ENCODE measurements at places on chromosomes 1 and 21.

- no peak for DNase-seq
Measured at GRCh38 chr1:51313268-51313852, 17.0 kb downstream of the TTC39A start.

DNA sequence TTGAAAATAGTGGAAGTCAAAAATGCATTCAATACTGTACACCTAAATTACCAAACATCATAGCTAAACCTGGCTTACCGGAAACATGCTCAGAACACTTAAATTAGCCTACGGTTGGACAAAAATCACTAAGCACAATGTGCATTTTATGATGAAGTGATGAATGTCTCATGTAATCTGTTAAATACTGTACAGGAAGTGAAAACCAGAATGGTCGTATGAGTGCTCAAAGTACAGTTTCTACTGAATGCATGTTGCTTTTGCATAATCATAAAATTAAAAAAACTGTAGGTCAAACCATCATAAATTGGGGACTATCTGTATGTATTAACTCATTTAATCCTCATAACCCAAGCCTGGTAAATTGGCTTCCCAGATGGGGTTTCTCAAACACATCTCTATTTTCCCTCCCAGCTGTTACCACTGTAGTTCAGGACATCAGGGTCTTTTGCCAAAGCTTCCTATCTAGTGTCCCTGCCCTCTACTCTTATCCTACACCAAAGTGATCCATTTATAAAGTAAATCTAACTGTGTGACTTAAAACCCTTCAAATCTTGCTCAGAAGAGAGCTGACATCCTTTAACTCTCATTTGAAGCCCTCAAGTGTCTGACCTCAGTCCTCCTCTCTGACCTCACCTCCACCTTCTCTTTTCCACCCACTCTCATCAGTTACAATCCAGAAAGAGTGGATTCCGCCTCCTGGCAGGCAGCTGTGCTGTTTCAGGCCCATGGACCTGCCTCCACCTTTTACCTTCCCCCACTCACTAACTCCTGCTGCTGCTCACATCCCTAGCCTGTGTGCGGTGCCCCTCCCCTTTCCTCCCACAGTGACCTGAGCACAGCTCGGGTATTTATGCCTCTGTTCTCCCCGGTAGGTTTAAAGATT, 356.4 kb upstream of the ST6GALNAC5 start:
- DNase-seq = no peak

GRCh38 chr1:89842567-89843272, 21.9 kb downstream of the LRRC8D start:
- DNase-seq = no peak

DNA sequence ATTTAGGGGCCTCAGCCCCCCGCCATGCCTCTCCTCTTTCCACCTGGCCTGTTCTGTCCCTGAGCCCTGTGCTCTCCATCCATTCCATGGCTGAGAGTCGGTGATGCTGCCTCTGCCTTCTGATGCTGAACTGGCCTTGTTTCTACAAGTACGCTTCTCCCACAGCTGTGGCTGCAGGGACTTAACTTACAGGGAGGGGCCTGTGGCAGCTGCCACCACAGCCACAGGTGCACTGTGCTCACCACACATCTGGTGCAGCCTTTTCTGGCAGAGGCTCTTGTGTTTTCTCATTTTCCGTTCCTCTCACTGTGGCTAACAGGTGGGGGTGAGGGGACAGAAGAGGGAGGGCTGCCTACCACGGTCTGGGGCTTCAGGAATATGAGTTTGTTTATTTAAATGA, 4.2 kb downstream of the FMO1 start:
- no peak for DNase-seq

DNA sequence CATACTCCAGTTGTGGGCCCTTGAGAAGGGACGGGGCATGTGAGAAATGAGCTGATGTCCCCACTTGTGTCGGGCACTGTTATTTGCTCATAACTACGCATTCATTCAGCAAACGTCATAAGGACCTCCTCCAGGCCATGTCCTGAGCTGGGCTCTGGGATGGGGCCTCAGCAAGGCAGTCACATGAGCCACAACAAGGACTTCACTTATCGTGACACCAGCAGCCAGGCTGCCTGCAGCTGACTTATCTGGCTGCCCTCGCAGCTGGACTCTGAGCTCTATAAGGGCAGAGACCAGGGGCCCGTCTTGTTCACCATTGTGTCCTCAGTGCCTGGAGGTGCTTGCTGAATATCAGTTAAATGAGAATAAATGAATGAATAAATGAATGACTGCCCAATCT, 37.5 kb upstream of the GRIK3 start:
- DNase-seq = no peak

- DNase-seq = peak; percentile 71
Measured at GRCh38 chr21:42818328-42818749, 61.0 kb downstream of the WDR4 start.

GRCh38 chr1:64886877-64887276, 79.5 kb downstream of the JAK1 start:
- no peak for DNase-seq

- DNase-seq = no peak
Measured at GRCh38 chr1:183148599-183148998, 37.5 kb upstream of the LAMC2 start.

DNA sequence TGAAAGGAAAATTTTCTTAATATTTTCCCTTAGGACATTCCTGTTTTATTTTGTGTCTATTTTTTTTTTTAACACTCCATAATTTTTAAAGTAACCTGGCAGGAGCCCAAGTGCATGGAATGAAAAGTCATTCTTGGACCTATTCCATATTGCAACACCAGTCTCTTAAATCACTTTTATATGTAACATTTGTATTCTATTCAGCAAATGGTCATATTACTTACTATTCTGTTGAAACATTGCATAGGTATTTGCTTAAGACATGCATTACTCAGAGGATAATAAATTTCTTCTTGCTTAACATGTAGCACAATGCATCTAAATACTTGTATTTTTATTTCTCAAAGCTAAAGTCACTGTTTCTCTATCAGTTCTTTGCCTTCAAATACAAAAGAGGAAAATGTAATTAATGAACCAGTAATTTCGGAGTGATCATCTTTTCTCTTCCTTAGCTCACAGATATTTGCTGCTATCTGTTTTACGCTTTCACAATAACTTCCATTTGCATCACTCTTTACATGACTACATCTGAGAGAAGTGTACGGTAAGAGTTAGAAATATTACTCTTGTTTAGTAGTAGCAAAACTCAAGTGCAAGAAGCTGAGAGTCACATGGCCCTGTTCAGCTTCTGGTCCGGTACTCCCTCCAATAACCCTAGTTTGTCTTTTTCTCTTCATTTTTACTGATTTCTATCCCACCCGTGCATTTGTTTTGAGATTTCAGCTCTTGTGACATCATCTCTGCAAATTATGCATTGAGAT, 394.8 kb downstream of the USP25 start:
- no peak for DNase-seq

- DNase-seq = no peak
Measured at GRCh38 chr1:239139801-239140200, 246.6 kb upstream of the CHRM3 start.

DNA sequence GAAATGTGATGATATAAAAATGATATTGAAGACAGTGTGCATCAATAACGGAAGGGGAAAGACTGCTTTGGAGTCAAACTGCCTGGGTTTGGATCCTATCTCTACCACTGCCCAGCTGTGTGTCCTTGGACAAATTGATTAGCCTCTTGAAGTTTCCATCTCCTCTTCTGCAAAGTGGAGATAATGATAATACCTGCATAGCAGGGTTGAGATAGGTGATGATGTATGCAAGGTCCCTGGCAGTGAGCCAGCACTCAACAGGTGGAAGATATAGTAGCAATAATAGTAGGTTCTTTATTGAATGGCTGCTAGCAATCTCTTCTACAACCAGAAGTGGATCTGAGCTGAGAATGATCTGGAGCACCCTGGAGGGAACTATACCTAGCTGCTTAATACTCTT, 166.7 kb downstream of the MIS18A start:
- DNase-seq = no peak

GRCh38 chr1:168848051-168848450, 119.0 kb upstream of the DPT start:
- DNase-seq = no peak

DNA sequence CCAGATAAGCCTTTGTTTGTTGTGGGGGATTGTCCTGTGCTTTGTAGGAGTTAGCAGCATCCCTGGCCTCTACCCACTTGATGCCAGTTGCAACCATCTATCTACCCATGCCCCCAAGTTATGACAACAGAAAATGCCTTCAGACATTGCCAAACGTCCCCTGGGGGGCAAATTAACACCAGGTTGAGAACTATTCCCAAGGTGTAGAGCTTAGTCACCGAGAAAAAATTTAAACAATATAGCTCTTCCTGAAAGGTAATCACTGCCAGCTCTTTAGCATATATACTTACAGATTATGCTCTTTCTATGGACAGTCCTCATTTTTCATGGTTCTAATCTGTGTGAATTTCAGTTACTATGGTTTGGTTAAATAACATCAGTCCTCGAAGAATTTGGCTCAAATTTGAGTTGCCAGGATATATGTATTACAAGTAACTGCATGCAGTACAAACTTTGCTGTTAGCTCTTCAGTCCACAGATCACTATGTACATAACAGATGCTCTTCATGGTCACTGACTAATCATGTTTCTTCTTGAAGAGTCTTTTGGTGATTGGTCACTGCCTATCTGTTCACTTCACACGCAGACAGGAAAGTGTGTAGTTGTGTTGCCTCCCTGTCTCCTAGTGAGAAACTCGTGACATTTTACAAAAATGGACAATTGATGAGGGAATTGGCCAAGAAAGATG, 25.2 kb downstream of the MAPKAPK2 start:
- no peak for DNase-seq

GRCh38 chr1:101507547-101507971, 270.7 kb downstream of the S1PR1 start:
- no peak for DNase-seq

GRCh38 chr1:188367661-188368060, 1538.9 kb downstream of the PLA2G4A start:
- DNase-seq = no peak

DNA sequence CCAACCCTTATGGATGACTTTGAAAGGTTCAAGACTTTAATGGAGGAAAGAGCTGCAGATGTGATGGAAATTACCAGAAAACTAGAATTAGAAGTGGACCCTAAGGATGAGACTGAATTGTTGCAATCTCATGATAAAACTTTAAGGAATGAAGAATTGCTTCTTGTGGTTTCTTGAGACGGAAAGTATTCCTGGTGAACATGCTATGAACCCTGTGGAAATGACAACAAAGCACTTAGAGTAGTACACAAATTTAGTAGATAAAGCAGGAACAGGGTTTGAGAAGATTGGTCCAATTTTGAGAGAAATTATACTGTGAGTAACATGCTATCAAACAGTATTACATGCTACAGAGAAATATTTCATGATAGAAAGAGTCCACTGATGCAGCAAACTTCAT, 215.4 kb downstream of the OMA1 start:
- no peak for DNase-seq

GRCh38 chr1:111227851-111228747, 586 bp downstream of the CHI3L2 start:
- peak; percentile 60 for DNase-seq
